ENCODE measurements at places on chromosomes 2 and 18.

DNA sequence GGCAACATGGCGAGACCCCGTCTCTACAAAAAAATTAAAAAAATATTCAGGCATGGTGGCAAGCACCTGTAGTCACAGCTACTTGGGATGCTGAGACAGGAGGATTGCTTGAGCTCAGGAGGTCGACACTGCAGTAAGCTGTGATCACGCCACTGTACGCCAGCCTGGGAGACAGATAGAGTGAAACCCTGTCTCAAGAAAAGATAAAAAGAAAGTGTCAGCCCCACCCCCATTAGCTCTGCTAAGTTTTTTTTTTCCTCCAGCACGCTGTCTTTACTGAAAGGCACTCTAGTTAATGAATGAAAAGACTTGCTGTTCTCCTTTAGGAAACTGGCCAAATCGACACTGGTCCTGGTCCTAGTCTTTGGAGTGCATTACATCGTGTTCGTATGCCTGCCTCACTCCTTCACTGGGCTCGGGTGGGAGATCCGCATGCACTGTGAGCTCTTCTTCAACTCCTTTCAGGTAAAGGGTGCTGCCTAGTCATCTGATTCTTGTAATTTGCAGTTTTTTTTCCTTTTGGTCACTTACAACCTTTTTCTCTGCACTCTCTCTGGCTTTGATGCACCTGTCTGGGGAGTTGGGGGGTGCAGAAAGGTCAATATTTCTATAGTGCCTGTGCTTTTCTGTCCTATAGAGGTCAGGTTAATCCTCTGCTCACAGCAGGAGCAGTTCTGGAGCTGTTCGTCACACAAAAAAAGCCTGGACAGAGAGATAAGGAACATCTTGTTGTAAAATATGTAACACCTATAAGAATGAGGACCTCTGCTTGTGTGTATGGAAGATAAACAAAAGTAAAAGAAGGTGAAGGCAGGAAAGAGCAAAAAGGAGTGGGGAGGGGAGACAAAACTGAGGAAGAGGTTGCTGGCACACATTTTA lies 82.3 kb downstream of the PTH2R start:
- DNase-seq = no peak

DNA sequence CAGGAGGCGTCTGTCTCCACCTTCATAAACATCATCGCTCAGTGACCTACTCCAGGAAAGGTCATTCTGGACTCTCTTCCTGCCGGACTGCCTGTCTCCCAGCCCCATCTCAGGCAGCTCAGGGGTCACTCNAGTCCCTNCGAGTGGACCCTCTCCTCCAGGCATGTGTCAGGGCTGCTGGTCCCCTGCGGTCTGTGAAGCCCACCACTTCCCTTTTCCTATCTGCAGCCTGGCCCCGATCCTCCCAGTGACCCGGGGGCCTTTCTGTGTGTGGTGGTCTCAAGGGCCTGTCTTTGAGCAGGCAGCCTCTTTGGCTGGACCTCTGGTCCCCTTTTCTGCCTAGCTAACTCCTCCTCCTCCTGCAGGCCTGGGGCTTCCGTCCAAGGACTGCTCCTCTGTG lies 5.9 kb upstream of the PARD6G start:
- DNase-seq = no peak

- DNase-seq = no peak
Observed at GRCh38 chr2:184945326-184945725, 347.0 kb downstream of the ZNF804A start.

DNA sequence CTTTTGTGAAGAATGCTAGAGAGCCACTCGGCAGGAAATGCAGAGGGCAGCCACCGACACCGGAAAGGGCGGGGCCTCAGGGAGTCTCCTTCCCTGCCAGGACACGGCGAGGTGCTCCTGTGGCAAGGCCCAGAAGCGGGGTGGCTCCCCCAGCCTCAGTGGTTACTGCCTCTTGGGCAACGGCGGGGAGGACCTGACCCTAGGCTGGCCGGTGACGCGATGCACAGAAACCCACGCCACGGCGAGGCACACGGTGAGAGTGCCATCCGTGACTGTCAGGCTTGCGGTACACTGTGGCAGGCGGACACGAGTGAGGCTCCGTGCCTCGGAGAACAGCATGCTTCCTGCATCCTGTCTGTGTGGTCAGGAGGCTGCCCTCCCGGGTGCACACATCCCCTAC lies 47.8 kb downstream of the ZAP70 start:
- DNase-seq = no peak

DNA sequence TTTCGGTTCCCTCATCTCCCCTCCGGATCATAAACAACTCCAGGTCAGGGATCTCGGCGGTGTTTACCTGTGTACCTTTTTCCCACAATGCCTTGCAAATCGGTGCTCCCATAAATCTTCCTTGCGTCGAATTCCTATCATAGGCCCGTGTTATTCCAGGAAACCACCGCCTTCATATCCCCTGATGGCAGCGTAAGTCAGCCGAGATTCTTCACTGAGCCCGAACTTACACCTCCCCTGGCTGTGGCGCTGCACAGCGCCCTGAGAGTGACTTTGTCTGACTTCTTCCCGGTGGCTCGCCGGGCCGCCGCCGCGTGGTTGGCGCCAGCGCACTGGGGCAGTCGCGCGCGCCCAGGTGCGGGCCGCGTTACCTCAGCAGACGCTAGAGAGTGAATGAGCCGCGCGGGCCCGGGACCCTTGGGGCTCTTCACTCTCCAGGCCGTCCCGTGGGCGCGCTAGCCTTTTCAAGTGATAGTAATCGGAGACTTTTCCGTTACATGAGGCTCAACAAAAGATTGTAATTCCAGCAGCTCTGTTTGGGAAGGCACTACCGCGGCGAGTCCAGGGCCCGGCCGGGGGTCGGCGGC lies 101.6 kb downstream of the SPTBN1 start:
- DNase-seq = peak; percentile 70

DNA sequence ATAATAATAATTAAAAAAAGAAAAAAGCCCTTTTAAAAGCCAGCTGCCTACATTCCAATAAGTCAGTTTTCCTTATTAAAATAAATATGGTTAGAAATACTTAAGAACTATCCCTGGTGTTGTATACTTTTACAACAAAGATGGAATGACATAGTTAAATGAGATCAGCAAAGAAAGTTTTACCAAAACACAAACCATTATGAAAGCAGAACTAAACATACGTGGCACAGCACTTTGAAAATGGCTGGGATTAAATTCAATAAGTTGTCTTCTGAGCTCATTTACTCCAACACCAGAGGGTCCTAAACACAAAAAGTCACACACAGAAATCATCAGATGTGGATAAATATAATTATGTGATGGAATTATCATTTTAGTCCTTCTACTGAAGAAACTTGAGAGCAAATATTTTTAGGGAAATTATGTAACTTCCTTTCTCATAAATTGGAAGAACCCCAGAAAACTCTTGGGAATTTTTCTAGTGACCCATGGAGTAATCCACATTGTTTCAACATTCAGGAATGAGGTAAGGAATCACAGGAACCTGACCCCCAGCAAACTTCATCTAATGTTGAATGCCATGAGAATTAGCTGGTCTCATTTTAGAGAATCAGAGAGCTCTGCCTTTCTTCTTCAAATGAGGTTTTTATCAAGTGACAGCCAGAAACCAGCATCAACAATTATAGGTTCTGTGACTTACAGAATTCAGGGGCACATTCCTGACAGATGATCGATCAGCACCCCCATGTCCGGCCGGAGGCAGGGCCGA lies 11.5 kb upstream of the TMEM237 start:
- no peak for DNase-seq

DNA sequence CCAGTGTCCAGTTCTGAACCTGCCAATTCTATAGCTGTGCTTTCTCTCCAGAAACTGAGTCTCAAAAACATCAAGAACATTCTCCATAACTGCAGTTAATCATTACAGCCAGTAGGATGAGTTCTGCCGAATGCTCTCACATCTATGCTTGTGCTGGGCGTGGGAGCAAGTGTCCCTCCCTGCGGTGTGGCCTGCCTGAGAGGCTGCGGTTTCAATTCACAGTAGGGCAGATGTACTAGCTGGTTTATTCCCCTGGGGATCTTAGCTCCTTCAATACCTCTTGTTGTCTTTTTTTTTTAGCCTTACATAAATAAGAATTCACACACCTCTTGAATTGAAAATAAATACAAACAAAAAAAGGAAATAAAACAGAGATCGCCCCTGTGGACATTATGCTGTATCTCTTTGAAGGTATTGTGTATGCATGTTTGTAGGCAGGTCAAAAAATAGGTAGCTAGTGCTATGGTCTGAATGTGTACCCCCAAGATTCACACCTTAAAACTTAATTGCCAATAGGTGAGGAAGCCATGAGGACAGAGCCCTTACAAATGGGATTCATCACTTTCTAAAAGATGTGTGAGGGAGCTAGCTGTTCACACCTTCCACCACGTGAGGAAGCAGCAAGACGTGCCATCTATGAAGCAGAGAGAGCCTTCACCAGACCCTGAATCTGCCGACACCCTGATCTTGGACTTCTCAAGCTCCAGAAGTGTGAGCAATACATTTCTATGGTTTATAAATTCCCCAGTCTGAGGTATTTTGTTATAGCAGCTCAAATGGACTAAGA lies 74.3 kb downstream of the BCL2L11 start:
- DNase-seq = no peak

DNA sequence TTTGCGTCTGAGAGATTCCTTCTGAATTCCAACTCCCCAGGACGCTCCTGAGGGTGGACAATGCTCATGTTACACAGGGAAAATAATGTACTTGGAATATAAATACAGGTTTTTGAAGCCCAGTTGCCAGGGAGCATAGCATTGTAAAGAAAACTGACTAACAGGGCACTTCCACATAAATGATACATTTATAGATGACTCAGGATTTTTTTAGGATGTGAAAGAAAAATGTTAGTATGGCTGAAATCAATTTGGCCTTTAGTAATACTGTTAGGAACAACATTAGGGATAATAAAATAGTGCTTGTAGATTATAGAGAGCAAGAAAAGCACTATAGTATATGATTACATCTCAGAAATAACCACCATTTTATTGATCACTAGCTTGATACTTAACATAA lies 23.6 kb downstream of the ZNF397 start:
- DNase-seq = no peak

- no peak for DNase-seq
Observed at GRCh38 chr2:11387843-11388242, 43.4 kb upstream of the ROCK2 start.

GRCh38 chr2:226983895-226984749 lies 148.3 kb downstream of the RHBDD1 start:
- DNase-seq = no peak

GRCh38 chr2:177391822-177392372 lies 676 bp upstream of the AGPS start:
- no peak for DNase-seq

DNA sequence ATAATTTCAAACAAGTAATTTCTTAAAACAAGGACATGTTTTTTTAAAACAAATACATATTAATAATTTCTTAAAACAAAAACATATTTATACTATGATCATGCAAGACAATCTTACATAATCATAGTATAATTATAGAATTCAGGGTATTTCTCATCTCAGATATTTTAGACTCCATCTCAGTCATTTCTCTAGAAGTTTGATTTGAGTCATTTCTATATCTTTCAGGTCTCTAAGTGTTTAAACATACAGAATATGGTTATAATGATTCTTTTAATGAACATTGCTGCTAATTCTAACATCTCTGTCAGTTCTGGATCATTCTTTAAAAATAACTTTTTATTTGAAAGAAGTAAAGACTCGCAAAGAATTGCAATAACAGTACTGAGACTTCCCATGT lies 154.2 kb upstream of the KYNU start:
- DNase-seq = no peak

DNA sequence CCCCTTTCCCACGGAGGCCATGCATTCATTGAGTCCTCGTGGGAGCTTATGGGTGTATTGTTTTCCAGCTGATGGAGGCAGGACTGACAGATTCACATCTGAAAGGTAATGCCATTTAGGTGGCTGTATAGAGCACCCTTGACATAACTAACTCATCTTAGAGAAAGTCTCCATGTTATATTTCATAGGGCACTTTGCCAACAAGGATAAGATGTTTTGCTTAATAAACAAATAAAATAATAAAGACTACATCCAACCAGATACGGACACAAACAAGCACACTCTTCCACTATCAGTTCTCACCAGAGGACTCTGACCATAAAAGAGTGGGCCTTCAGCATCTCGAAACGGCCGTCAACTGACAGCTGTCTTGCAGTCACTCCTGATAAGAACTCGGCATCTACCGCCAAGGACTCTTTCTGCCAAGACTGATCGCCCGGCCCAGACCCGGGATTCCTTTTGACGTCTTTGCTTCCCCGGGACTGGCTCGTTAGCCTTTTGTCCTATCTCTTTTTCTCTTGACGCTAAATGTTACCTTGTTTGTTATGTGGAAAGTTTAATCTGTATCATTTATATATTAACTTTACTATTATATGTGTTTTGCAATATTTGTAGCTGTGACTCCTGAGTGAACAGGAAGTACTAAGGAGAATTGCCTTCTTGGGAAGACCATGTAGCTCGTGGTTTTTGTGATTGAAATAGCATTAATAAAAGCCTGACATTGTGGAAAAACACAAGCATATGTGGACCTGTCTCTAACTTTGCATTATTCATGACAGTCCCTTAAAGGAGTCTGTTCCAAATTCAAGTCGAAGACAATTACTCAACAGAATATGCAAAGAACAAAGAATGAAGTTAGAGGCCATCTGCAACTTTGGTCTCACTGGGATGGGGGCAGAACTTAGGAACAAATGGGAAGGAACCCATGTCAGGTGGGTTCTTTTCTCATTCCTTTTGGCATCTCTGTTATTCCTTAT lies 195.1 kb downstream of the LPIN1 start:
- DNase-seq = no peak

DNA sequence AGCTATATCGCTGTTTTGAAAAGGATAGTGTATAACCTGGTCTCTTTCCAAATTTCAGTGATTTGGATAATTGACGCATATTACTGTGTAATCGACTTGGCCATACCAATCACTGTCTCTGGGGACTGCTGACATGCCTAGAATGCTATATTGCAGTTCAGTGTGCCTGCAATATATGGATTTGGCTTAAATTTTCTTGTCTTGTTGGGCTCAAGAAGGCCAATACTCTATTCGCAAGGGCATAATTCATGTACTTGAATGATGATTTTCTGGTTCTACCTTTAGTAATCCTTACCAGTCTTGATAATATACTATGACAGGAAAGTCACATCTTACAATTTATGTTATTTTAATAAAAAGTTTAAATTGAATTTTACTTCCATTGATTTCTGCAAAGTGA lies 21.7 kb upstream of the THUMPD2 start:
- no peak for DNase-seq

DNA sequence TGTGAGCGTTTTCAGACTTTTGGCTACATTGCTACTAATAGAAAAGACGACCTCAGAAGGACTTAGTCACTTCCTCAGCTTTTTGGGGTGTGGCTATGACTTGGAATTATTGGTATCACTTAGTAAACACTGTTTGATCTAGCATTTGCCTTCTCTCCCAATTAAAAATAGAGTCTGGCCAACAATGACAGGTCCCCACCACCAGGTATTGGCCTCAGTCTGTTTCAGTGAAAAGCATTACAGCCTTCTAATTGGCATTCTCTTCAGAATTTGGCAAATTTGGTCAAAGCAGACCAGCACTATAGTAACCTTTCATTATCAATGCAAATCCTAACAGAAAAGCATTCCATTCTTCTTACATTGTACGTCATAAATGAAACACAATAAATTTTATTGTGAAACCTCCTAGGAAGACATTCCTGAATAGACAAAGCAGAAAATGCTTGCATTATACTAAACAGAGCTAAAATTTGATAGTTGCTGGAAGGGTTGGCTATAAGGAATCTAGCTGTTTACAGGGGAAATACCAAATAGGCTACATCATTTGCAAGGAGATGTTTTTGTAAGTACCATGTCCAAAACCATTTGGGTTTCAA lies 613.9 kb downstream of the IRS1 start:
- DNase-seq = no peak

- DNase-seq = no peak
Observed at GRCh38 chr2:196344397-196344796, 173.0 kb upstream of the STK17B start.

Measured in SK-N-SH (cell line).